ENCODE measurements at places on chromosomes 5 and 9.

DNA sequence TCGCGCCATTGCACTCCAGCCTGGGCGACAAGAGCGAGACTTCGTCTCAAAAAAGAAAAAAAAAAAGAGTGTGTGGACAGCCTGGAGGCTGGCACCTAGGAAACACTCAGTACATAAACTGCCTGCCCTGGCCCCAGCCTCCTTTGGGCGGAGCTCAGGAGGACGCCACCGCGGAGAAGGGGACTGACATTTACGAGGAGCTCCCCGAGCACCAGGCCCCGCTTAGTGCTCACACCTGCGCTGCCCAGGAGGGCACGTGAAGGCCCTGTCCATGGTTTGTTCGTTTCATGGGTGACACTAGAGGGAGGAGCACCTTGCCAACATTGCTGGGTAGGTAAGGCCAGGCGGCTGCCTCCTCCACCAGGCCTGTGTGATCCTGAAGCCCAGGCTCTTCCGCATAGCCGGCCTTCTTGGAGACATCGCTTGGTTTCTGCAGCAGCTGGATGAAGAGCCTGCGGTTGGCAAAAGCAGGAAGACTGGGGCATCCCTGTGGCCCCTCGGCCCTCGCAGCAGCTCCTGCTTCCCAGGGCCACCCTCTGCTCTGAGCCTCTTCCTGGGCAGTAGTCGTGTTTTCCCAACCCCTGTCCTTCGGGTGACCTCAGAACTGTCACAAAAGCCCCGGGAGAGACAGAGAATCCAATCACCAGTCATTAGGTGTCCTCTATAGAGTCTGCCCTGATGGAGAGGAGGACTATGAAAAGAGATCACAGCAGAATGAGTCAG lies 26.2 kb upstream of the LAMC3 start:
- DNase-seq = no peak

DNA sequence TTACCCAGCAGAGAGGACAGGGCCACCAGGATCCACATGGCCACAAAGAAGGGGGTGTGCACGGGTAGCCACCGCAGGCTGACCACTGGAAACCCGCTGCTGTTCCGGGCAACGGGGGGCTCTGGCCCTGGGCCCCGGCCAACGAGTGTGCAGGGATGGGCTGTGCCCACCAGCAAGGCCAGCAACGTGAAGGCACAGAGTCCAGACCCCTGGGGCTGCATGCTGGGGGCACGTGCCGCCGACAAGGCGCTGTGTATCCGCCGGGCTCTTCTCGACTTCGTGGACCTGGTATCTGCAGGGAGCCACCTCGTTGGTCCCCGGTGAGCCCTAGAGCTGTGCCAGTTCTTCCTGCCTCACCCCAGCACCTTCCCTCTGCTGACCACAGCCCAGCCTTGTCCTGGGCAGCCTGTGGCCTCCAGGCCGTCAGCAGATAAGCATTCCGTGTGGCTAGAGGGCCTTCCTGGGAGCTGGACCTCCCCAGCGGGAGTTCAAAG lies 42.2 kb upstream of the CEP72 start:
- no peak for DNase-seq

GRCh38 chr9:108609897-108610253 lies 245.9 kb downstream of the ACTL7B start:
- DNase-seq = no peak

GRCh38 chr5:115671939-115672338 lies 46.1 kb upstream of the TMED7 start:
- DNase-seq = no peak

DNA sequence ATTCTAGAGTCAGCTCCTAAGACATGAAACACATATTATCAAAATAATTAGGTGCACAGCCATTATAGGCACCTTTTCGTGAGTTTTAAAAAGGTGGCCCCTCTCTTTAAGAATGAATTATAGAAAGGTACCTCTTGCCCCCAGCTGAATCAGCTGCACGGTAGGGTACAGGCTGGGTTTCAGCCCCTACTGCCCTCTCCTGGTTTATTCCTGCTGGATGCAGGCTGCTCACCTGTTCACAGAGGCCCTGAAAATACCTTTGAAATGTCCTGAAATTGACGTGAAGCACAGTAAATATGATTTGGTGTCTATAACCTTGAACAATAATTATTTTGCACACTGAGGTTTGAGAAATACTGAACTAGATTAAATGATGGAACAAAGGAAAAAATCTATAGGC lies 504.8 kb upstream of the SGCD start:
- no peak for DNase-seq
